Stimulated activated CD4-positive, alpha-beta T cell treated with anti-CD3 and anti-CD28 coated beads, Interleukin-1b, Interleukin-23, amount 100 ng/mL, for 24 hours (primary cell): ENCODE measurements at places on chromosomes 5 and 9.

GRCh38 chr9:117987945-117988344, 283.7 kb downstream of the TLR4 start:
- no peak for DNase-seq

- DNase-seq: no peak
Measured at GRCh38 chr9:24986331-24986730, 440.6 kb upstream of the IZUMO3 start.

GRCh38 chr5:151868451-151868850, 56.2 kb downstream of the GLRA1 start:
- no peak for DNase-seq

- DNase-seq: no peak
Measured at GRCh38 chr9:135990468-135991429, 29.6 kb upstream of the UBAC1 start.

- no peak for DNase-seq
Measured at GRCh38 chr5:68233075-68233474, 17.5 kb downstream of the PIK3R1 start.

DNA sequence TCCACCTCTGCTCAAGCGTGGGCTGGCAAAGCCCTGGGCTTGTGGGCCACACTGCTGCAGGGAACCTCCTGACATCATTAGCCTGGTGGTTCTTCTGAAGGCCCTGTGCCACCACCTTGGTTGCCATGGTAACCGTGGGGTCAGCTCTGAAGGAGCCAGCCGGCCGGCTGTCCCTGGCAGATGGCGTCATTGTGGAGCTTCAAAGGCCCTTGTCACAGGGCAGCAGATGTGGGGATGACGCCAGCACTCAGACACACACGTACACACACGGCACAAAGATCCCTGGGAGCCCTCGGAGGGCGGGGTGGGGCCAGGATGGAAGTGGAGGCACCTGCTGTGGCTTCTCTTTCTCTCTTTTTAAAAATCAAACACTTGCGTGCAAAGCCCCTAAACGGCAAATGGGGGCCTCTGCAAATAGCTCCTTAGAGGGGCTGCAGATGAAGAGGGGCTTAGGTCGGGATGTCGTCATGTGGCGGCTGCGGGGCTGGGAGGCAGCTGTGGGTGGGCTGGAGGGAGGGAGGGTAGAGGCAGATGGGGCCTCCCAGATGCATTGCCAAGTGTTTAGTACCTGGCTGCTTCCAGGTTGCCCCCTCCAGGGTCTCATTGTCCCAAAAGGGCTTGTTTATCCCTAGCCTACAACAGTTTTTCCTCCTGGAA, 19.5 kb upstream of the RPL26L1 start:
- DNase-seq: no peak

DNA sequence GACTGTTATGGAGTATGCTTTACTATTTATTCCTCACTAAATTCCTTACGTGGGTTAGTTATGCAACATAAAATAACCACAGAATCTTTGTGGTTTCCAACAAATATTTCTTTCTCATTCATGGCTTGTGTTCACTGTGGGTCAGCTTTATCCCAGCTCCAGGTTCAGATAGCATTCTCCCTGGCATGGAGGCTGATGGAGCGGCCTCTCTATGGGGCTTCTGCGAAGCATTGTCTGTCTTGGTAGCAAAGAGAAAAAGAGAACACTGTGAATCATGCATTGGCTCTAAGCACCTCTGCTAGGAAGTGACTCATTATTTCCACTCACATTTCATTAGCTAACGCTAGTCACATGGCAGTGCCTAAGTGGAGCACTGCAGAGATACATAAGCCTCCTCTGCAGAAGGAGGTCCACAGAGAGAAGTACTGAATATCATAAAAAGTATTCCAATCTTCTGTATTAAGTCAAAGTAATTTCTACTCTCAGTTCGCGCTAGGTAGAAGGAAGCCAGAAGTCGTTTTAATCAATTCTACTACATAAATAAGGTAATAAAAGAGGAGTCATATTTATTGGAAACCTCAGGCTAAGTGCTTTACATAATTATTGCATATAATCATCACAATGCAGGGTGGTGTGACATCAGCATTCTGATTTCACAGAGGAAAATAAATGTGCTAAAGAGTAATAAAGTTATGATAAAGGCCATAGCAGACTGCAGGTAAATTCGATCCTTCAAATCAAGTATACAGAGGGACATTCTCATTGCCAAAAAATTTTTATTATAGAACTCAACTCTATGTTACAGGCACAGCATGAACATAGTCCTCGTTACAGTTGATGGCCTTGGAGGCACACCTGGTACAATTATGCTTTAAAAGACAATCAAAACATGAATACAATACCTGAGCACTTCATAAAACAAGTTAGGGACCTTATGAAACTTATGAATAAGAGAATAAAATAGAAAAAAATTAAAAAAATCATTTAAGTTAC, 531.1 kb downstream of the CETN3 start:
- DNase-seq: no peak
